ENCODE measurements at places on chromosomes 5 and 9.

DNA sequence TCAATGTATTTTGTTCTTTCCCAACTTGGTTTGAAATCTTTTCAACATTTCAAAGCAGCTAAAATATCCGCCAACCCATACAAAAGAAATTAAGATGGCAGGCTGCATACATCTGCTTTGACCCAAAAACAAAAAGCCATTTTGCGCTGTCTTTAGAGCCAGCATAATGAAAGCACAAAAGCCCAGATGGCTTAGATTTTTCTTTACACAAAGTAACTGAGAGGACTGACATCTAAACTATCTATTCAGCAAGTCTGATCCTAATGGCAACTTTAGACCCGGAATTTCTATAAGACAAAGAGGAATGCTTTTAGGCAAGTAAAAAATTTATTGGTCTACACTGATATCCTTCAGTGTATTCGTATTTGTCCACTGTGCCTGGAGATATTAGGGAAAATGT, 86.3 kb downstream of the MYO10 start:
- DNase-seq = no peak

GRCh38 chr9:78127279-78128225, 95.9 kb upstream of the GNAQ start:
- no peak for DNase-seq

GRCh38 chr5:135085936-135086725, 52.1 kb upstream of the PITX1 start:
- DNase-seq = no peak

GRCh38 chr9:18360005-18360404, 113.9 kb upstream of the ADAMTSL1 start:
- no peak for DNase-seq

- no peak for DNase-seq
These were observed 135.7 kb downstream of the MAN2A1 start for GRCh38 chr5:109825450-109825849.

All from stimulated activated CD4-positive, alpha-beta T cell treated with anti-CD3 and anti-CD28 coated beads, Interleukin-15, amount 100 ng/mL, for 1 hour (primary cell).